T follicular helper cell (primary cell): ENCODE measurements at places on chromosomes 11 and 22.

DNA sequence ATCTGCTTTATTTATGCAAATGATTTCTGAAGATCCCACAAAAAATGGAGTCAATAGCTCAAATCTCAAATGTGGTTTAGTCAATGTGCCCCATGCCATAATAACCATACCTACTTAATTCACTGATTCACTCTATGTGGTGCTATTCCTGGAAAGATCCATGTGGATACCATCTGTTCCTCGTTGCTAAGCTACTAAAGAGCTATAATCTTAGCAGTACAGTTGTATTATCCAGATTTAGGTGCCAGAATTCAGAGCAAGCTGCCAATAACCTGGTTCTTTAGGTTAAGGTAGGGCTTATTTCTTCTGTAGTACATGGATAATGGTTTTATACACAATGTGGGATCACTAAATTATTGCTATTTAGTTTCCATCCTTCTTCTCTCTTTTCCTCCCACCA, 974.7 kb upstream of the CCDC90B start:
- DNase-seq = no peak

DNA sequence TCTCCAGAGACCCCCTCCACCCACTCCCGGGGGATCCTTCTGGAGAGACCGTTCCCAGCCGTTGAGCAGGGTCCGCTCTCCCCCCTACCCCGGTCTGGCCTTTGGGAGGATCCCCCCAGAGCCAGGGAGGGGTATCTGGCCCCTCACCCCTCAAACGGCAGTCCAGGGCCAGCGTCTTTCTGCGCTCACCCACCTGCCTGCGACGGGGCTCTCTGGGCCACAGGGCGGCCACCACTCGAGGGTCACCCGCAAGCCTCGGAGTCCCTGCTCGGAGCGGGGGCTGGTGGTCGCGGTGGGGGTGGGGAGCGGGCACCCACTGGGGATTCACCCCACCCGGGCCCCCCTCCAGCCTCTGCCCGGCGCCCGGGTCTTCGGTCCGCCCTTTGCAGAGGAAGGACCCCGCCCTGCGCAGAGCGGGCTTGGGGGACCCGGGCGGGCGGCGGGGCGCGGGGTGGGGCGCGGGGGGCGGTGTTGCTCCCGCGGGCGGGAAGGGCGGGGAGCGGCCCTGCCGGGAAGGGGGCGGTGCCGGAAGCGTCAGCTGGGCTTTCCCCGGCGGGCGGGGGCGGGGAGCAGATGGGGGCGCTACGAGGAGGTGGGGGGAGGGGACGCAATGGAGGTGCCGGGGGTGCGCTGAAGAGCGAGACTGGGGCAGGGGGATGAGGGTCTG, 16.6 kb downstream of the CRELD2 start:
- peak; percentile 74 for DNase-seq

GRCh38 chr11:17550450-17551346, 3.6 kb downstream of the OTOG start:
- DNase-seq = no peak

- no peak for DNase-seq
Observed at GRCh38 chr11:6385046-6385777, 5.1 kb upstream of the SMPD1 start.

DNA sequence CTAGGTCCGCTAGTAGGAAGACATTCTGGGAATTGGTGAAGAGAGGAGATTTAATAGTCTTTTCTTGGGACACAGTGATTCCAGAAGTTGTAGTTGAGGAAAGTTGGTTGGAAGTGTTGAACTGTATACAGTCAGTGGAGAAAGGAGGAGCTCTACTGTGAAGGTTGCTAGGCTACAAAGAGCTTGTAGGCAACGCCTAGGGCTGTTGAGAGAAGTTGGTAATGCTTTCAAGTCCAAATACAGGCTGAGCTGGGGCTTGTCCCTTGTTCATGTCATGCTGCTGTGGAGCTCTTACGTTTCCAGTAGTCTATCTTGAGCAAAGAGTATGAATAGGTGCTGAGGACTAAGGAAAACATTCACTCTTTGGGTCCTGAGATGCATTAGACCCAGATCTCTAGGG, 1.1 kb downstream of the TBCEL start:
- no peak for DNase-seq

GRCh38 chr11:134460881-134461280, 48.8 kb upstream of the B3GAT1 start:
- DNase-seq = no peak

DNA sequence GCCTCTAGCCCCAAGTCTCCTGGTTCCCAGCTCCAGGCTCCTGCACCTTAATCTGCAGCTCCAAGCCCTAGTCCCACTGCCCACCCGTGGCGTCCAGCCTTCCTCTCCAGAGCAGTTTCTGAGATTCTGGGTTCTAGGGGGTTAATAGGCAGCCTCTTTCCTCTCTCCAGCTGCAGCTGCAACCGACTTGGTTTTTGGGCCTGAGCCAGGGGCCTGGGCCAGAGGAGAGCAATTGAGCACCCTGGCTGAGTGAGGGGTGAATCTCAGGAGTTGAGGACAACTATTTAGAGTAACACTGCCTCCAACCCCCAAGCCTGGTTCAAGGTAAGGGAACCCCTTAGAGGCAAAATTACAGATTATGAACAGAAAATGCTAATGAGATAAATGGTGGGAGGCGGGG, 9.0 kb upstream of the CHRM1 start:
- no peak for DNase-seq

DNA sequence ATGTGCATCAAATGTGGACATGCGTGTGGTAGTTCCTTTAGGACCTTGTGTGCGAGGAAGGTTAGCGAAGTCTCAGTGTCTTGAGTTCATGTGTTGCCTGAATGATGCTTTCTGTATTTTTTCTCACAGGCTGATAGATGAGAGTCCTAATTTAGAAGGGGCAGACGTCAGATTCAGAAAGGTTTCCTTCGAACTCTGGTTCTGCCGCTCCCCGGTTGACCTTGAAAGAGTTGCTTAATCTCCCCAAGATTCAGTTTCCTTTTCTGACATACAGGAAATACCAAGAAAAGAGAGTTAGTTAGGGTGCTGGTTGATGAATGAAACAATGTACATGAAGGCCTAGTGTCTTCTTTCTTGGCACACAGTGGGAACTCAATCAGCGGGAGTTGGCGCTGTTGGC, 35.9 kb upstream of the TTC12 start:
- no peak for DNase-seq

DNA sequence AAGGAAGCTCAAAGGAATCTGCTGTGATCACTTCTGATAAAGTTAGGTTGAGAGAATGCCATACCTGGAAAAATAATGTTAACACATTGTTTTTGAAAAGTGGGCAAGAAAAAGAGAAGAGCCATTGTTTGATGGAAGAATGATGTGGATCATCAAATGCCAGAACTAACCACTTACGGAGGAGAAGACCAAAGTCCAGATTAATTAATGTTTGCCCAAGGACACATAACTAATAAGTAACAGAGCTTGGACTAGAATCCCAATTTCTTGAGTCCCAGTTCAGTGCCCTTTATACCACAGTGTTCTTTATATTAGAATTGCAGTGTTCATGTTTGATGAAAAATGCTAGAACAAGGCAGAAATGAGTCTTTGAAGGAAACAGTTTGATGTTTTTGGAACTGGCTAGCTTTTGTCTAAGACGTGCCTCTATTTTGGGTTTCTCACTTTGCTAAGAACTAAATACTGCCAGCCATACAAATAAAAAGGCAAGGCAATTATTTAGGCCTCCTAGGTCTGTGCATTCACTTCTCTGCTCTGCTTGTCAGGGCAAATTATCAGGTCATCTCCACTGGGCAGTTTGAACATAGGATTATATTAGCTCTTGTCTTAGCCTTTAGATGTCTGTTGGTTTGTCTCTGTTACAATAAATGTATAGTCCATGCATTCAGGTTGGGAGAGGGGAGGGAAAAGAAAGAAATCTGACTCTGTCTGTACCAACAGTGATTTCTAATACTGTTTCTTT, 72.3 kb downstream of the TRIM44 start:
- no peak for DNase-seq
